ENCODE measurements at places on chromosomes 7 and 10.

GRCh38 chr10:79262131-79262530 is 85.1 kb upstream of the PPIF start:
- peak overlapping the region; percentile 94 for H3K27ac ChIP-seq
- no peaks in the 10 kb centered on the region for H3K36me3 ChIP-seq
- no peak for DNase-seq
- peaks cover 96% of the 10 kb centered on the region for H3K4me1 ChIP-seq

DNA sequence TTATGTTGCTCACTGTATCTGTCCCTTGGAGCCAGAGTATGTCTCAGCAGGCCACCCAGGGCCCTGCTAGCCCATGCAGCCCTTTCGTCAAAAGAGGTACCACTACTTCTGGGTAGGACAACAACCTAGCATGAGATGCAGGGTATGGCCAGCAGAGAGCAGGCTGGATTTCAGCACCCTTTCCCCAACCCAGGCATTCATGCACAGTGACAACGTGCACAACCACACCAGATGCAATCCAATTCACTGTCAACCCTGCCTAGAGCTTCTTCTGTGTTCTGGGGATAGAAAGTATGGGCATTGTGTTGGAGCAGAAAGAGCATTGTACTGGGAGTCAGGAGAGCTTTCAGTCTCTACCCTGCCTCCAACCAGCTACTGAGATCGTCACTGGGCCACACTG is 37.9 kb downstream of the JAZF1 start:
- no peak for DNase-seq
- no peak overlapping the region for H3K27ac ChIP-seq
- H3K4me1 ChIP-seq = peaks cover 39% of the 10 kb centered on the region
- H3K4me3 ChIP-seq = no peak overlapping the region

- no peaks in the 10 kb centered on the region for H3K36me3 ChIP-seq
- H3K27ac ChIP-seq = no peak overlapping the region
- no peaks in the 10 kb centered on the region for H3K4me1 ChIP-seq
- H3K4me3 ChIP-seq = no peak overlapping the region
Observed at GRCh38 chr10:108862676-108863350, 1060.5 kb downstream of the XPNPEP1 start.

GRCh38 chr7:102291056-102291915 is 4.6 kb downstream of the SH2B2 start:
- no peak overlapping the region for H3K4me3 ChIP-seq
- H3K4me1 ChIP-seq = peaks cover 23% of the 10 kb centered on the region
- no peak overlapping the region for H3K27ac ChIP-seq
- DNase-seq = no peak
- no peaks in the 10 kb centered on the region for H3K36me3 ChIP-seq

GRCh38 chr7:21967598-21968003 is 21.9 kb upstream of the CDCA7L start:
- no peaks in the 10 kb centered on the region for H3K27me3 ChIP-seq
- peaks cover 7% of the 10 kb centered on the region for H3K4me1 ChIP-seq
- no peaks in the 10 kb centered on the region for H3K36me3 ChIP-seq
- no peak for DNase-seq

DNA sequence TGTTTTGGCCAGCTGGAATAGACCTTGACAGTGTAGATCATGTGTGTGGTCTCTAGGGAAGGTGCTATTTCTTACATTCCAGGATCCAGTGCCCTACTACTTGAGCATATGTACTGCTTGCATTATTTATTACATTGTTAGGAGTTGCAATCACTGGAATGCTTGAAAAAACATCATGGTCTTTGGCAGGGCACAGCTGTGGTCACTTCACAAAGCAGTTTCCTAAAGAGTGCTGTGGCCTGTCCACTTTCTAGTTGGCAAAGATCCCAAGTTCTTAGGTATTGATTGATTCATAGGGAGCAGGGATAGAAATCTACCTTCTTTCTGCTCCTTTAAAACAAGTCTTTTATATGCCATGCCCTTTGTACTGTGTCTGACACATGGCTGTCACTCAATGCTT is 4.6 kb downstream of the C7orf25 start:
- no peak overlapping the region for H3K27ac ChIP-seq
- no peaks in the 10 kb centered on the region for H3K27me3 ChIP-seq
- no peak overlapping the region for H3K4me3 ChIP-seq
- no peak for DNase-seq
- H3K4me1 ChIP-seq = peaks cover 14% of the 10 kb centered on the region

GRCh38 chr10:99537989-99538917 is 5.5 kb downstream of the NKX2-3 start:
- peaks cover under 1% of the 10 kb centered on the region for H3K4me1 ChIP-seq
- no peaks in the 10 kb centered on the region for H3K36me3 ChIP-seq
- H3K4me3 ChIP-seq = peak overlapping the region; percentile 78
- no peak overlapping the region for H3K27ac ChIP-seq
- no peak for DNase-seq

- H3K4me1 ChIP-seq = no peaks in the 10 kb centered on the region
- peak overlapping the region; percentile 10 for H3K27ac ChIP-seq
- H3K4me3 ChIP-seq = no peak overlapping the region
- DNase-seq = no peak
Observed at GRCh38 chr10:59382831-59383295, 20.5 kb upstream of the FAM13C start.

GRCh38 chr10:28794986-28795385 is 117.7 kb downstream of the BAMBI start:
- H3K4me1 ChIP-seq = no peaks in the 10 kb centered on the region
- H3K36me3 ChIP-seq = no peaks in the 10 kb centered on the region
- DNase-seq = no peak
- no peak overlapping the region for H3K4me3 ChIP-seq
- no peak overlapping the region for H3K27ac ChIP-seq

DNA sequence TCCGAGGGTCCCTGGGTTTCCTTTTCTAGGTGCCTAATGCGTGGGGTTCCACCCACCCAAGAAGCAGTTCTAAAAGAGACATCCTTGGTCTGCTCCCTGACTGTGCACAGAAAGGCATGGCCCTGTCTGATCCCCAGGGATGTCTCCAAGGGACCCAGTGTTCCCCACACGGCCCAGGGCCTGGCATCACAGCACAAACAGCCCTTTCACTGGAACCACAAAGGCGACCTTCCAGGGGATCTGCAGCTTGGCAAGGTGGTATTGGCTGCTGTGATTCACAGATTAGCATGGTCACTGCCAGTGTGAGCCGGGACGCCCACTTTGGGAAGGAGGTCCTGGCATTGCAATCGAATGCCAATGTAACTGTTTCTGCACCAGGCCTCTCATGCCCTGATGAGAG is 6.4 kb downstream of the KCNMA1 start:
- DNase-seq = no peak
- H3K27me3 ChIP-seq = no peaks in the 10 kb centered on the region
- H3K27ac ChIP-seq = peak overlapping the region; percentile 90
- H3K36me3 ChIP-seq = no peaks in the 10 kb centered on the region
- H3K4me1 ChIP-seq = peaks cover 71% of the 10 kb centered on the region

DNA sequence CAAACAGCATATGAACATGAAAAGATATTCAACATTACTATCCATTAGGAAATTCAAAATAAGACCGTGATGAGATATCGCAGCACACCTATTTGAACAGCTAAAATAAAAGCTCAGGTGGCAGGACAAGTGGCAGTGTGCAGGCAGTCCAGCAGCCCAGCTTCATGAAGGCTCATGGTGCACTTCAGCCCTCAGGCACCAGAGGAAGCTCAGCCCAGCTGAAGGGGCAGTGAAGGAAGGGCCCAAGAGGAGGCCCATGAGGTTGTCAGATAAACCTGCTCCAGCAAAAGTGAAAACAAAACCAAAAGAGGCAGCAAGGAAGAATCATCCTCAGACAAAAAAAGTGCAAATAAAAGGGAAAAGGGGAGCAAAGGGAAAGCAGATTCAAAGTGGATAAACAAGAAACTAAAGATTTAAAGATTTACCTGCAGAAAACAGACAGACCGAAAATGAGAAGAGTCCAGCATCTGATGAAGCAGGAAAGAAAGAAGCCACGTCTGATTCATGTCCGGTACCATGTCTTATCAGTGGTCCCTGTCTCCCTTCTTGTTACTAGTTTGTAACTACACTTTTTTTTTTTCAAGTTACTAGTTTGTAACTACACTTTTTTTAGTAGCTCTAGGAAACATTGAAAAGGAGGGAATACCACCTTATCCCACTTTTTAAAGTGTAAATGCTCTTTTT is 15.0 kb upstream of the FAM24B start:
- no peaks in the 10 kb centered on the region for H3K27me3 ChIP-seq
- no peaks in the 10 kb centered on the region for H3K36me3 ChIP-seq
- no peak overlapping the region for H3K4me3 ChIP-seq
- H3K4me1 ChIP-seq = no peaks in the 10 kb centered on the region
- no peak for DNase-seq
- H3K27ac ChIP-seq = no peak overlapping the region

Measured in sigmoid colon (tissue), 7 donors.